Activated T-cell treated with anti-CD3 and anti-CD28 coated beads, Interleukin-2, amount 50 U/mL, for 72 hours (primary cell): ENCODE measurements at places on chromosomes 12 and 14. TPM values are rescaled to one million over a fixed set of nuclear protein-coding genes. Genes with fewer than 3 reads are reported as not detected.

- DNase-seq: no peak
Measured at GRCh38 chr12:32125455-32126084, 18.9 kb downstream of the BICD1 start.

GRCh38 chr12:57584690-57585089 is 6.3 kb upstream of the PIP4K2C start:
- DNase-seq: no peak

GRCh38 chr12:13340149-13340548 is 143.6 kb downstream of the EMP1 start:
- no peak for DNase-seq

- DNase-seq: no peak
Measured at GRCh38 chr14:104558231-104559027, 21.1 kb upstream of the C14orf180 start.

- no peak for DNase-seq
Measured at GRCh38 chr12:32987512-32987911, 90.9 kb upstream of the PKP2 start.

GRCh38 chr14:81436296-81437138 is 36.4 kb upstream of the STON2 start:
- peak; percentile 54 for DNase-seq

GRCh38 chr12:48512855-48513254 is 12.6 kb upstream of the OR8S1 start:
- peak; percentile 19 for DNase-seq

DNA sequence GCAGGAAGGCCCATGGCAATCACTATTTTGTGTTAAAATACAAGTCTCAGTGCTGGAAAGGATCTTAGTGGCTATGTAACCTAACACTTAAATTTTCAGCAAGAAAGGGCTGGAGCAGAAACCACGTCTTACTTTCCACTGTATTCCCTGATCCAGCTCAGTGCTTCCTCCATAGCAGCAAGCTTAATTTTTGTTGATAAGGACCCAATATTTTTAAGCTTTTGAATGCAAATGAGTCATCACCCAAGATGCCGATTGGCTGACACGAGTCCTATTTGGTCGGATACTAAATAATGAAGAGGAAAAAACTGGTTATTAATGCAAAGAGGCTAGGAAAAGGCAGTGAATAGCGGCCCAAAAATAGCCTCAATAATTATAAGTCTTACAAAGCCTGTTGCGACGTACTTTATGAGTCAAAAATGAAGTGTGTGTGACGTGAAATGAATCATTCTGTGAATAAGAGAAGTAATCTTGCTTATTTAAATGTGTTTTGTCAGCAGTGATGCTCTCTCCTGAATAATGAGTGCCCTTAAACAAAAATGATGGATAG is 46.9 kb upstream of the IGF1 start:
- DNase-seq: no peak

- no peak for DNase-seq
Measured at GRCh38 chr12:56037161-56037560, 4.6 kb upstream of the RPS26 start.

- DNase-seq: no peak
Measured at GRCh38 chr12:92955997-92956663, 27.0 kb upstream of the EEA1 start.

- no peak for DNase-seq
Measured at GRCh38 chr14:99522025-99522401, 40.8 kb downstream of the CCNK start.

- no peak for DNase-seq
Measured at GRCh38 chr12:9699269-9699897, 29.9 kb downstream of the CLEC2D start.

- no peak for DNase-seq
Measured at GRCh38 chr12:51819736-51820525, 28.6 kb downstream of the FIGNL2 start.

DNA sequence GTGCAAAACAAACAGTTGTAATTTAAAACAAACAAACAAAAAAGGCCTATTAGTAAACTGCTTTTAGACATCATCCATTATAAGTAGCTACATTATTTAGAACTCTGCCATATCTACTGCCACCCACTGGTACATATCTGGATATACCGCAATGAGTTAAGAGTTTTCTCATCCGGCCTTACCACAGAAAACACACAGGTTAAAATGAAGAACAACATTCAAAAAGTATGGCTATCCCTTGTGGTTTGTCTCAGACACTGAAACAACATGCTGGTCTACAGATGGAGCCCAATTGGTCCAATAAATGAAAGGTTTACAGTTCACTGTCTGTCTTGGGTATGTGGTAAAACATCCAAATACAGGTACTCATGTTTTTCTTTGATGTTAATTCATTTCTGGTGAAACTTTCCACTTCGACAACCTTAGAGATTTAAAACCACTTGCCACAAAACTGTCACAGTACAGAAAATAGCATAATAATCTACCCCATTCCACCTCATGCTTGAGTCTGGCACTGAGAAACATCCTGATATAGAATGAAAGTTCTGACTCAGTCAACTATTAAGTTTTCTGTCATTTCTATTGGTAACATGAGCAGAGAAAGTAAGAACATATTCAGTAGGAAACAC is 354.3 kb downstream of the CEP128 start:
- DNase-seq: peak; percentile 29

DNA sequence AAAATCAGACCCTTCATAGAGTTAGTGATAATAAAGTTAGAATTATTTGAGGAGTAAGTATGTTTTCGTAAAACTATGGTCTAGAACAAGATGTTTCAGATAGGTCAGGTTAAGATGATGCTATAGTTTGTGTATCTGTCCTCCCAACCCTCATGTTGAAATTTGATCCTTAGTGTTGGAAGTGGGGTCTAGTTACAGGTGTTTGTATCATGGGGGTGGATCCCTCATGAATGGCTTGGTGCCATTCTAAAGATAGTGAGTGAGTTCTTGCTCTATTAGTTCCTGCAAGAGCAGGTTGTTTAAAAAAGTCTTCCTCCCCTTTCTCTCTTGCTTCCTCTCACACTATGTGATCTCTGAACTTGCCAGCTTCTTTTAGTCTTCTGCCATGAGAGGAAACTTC is 707.3 kb upstream of the FOXG1 start:
- DNase-seq: no peak

- no peak for DNase-seq
Measured at GRCh38 chr14:44149597-44149996, 357.5 kb downstream of the FSCB start.

- no peak for DNase-seq
Measured at GRCh38 chr14:75662966-75663365, 1.9 kb downstream of the TTLL5 start.

DNA sequence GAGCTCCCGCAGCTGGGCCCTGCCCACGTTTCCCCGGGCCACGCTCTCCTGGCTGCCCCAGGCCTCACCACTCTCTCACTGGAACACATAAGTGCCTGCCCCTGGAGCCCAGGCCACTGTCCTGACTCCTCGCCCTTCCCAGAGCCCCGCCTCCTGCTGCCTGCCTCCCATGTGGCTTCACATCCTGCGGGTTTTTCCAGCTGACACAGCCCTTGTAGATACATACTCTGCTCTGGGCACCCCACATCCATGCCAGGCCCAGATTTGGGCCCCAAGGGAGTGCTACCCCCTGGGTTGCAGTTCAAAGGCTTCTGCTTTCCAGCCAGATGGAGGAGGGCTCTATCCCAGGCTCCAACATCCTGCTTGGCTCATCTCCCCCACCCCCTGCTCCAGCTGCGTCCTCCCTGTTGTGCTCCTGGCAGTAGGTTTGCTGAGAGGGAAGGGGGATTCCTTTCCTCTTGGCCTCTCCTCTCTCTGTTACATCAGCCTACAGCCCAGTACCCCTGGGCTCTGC is 60.1 kb downstream of the TSPAN9 start:
- no peak for DNase-seq

GRCh38 chr12:124734224-124734788 is 129.4 kb downstream of the SCARB1 start:
- no peak for DNase-seq

DNA sequence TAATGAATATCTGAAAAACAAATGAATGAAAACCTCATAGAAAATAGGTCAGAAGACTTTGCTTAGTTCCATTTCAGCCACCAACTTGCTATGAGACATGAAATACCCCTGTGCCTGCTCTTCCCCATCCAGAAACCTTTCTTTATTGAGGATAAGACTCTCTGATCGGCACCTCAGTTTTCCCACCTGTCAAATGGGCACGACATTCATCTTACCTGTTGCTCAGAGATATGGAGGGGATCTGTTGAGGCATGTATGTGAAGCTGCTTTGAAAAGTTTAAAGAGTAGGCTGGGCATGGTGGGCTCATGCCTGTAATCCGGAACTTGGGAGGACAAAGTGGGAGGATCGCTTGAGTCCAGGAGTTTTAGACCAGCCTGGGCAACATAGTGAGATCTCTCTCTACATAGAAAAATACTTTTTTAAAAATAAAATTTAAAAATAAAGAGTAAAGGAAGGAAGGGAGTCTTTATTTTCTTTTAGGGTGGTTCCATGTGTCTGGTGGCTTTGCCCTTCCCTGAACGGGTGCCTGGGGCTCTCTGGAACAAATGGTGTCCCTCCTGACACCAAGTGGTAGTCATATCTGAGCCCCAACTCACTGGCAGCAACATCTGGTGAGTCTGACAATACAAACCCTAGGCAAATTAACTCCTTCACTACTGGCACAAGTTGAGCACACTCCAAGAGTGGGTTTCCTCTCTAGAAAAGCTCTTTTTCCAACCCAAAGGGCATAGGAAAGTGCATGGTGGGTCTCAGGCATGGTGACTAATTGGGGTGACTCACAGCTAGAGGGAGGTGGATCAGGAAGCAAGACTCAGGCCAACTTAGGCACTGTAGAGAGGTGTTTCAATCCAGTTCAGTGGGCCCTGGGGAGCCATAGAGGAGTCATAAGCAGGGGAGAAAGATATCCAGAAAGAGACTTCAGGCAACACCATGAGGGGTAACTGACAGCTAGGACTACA is 42.1 kb downstream of the MAP1LC3B2 start:
- no peak for DNase-seq

DNA sequence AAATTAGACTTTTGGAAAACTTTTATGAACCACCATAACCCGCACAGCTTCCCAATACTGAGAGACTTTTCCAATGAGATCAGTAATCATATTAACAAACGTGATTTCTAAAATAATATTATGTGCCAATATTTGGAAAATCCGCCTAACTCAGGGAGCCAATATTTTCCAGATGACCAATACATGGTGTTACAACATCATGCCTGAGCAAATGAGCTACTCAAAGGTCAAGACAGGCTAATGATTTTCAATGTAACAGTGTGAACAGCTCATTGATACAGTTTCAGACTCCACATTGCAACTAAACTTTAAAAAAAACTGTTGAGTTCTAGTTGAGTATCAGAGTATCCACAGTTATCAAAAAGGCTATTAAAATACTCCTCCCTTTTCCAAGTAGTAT is 46.8 kb downstream of the RNF34 start:
- no peak for DNase-seq

DNA sequence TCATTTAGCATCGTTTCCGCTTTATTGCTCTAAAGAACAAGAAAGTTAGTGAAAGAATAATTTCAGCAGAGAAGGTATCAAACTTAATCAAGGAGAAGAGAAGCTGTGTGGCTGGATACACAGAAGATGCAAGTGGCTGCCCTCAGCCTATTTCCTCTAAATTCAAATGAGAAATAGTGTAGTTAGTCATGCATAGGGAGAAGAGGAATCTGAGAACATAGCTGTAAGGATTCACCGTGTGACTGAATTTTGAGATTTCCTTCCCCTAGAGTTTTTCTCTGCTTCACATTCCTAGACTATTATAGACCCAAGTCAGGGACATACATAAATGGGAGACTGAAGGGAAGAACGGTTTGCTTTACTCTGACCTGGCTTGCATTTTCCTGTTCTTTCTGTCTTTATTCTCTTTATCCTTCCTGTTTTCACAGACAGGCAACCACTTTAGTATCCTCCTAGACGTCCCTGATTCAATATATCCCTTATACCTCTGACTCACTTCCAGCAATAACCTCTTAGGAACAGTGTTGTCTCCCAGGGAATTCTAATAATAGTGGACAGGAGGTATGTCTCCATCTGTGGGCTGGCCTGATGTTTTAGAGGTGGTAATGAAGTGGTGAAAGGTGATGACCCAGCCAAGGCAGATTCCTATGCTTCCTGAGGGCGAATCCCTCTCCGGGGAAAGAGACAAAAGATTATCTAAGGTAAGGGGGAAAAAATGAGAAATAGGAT is 7.0 kb downstream of the RNASE10 start:
- DNase-seq: no peak

DNA sequence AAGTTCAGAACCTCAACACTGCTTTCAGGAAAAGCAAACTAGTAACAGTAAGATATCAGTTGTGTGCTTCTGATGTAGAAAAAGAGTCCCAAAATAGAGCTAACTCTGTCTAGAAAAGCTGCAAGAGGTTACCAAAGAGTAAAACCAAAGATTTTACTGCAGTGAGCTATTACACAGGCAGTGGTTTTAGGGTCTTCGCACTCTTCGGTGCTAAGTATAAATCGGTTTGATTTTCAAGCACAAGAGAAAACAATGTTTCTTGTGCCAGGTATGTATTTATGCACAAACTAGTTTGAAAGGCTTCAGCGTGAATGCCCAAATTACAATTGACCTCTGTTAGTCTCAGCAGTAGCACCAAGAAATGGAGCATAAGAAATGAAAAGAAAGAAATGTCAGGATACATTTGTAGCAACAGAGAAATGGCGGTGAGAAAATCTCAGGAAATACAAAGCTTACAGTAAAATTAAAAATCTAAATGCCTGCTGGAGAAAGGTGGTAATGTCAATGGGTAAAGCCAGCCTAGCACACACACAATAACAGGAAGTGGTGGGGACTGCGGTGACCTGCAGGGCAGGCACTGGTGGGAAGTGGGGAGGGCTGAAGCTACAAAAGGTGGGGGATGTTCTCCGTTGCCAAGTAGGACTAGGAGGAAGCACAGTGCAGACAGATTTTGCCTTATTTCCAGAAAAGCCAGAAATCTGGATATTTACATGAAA is 18.0 kb upstream of the DYRK2 start:
- DNase-seq: peak; percentile 83

GRCh38 chr12:111901182-111901581 is 59.2 kb downstream of the MAPKAPK5 start:
- DNase-seq: no peak

DNA sequence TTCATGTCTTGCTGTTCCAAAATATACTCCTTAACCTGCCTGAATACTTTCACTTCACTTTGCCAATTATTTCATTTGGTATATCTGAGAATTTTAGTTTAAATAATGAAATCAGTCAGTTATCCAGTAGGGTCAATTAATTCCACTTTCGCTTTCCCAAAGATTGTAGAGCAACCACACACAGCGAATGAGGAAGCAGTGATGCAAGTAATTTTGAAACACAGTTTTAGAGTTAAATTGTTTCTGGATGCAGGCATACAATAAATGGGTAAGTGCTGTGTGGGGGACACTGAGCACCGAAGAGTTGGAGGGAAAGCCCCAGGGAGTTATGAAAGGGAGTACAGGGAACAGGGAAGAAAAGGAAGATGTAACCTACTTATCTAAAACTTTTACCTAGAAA is 62.8 kb downstream of the TSHR start:
- no peak for DNase-seq

- DNase-seq: no peak
Measured at GRCh38 chr12:3662521-3662921, 90.4 kb downstream of the CRACR2A start.

GLIPR1L2 gene
- total RNA-seq: 0.16 TPM

BBOF1 gene
- 2.1 TPM for total RNA-seq

AACS gene
- 27.0 TPM for total RNA-seq

FSCB gene
- total RNA-seq: not detected

KERA gene
- not detected for total RNA-seq

HOXC9 gene
- not detected for total RNA-seq

TTC5 gene
- 15.5 TPM for total RNA-seq

SDR9C7 gene
- 0.14 TPM for total RNA-seq

STYK1 gene
- total RNA-seq: 1.6 TPM

POTEG gene
- total RNA-seq: not detected

L3HYPDH gene
- 10.9 TPM for total RNA-seq

CLIP1 gene
- 87.3 TPM for total RNA-seq

CSRP2 gene
- 0.65 TPM for total RNA-seq

TMEM121 gene
- total RNA-seq: 7.9 TPM

ESR2 gene
- total RNA-seq: 0.23 TPM
